ENCODE measurements at places on chromosomes 6 and 20. TPM values are rescaled to one million over a fixed set of nuclear protein-coding genes. Genes with fewer than 3 reads are reported as not detected.

- no peaks in the 10 kb centered on the region for H3K4me1 ChIP-seq
- no peaks in the 10 kb centered on the region for H3K27me3 ChIP-seq
- no peak for DNase-seq
- H3K36me3 ChIP-seq, result no peaks in the 10 kb centered on the region
- H3K27ac ChIP-seq, result no peak overlapping the region
These were observed 18.3 kb downstream of the KIF16B start for GRCh38 chr20:16554766-16555543.

DNA sequence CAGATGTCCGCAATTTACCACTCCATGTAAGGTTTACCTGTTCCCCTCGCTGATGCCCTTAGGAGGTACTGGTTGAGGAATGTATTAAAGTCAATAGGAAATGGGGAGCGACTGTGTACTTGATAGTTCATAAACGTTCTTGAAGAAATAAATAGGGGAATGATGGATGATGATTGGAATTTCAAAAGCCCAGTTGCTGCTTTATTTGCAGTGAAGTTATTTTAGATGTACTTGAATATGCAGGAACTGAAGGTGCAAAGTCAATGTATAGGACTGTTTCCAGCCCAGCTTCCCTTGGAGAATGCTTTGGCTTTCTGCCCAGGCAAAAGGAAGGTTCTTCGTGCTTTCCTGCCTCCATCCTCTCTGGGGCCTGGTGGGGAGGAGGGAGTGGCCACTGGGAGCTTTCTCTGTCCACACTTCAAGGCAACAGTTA lies 19.8 kb downstream of the ADGRF5 start:
- H3K36me3 ChIP-seq, result no peaks in the 10 kb centered on the region
- no peak overlapping the region for H3K27ac ChIP-seq
- DNase-seq, result no peak
- no peak overlapping the region for H3K4me3 ChIP-seq
- no peaks in the 10 kb centered on the region for H3K27me3 ChIP-seq

LY6G6C gene
- total RNA-seq, result not detected

- H3K4me1 ChIP-seq, result no peaks in the 10 kb centered on the region
- no peak overlapping the region for H3K27ac ChIP-seq
- no peaks in the 10 kb centered on the region for H3K36me3 ChIP-seq
- no peak for DNase-seq
- no peaks in the 10 kb centered on the region for H3K27me3 ChIP-seq
These were observed 59.1 kb upstream of the RIPOR2 start for GRCh38 chr6:24994812-24995211.

IL17A gene
- not detected for total RNA-seq

DNA sequence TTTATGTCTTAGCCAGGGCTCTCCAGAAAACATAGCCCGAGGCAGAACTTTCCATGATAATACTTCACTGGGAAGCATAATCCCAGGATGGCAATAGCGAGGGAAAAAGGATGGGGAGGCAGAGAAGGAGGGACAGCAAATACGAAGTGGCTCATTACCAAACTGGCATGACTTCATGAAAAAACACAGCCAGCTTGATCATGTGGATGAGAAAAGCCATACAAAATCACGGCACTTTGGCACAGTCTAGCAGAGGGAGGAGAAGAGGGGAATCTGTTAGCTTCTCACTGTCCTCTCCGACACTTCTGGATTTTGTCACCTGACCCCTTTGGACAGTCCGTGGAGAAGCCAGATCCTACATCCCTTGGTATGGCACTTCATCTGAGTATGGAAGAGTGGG lies 212.5 kb upstream of the GRIK2 start:
- H3K27ac ChIP-seq, result no peak overlapping the region
- H3K36me3 ChIP-seq, result no peaks in the 10 kb centered on the region
- no peak for DNase-seq
- no peaks in the 10 kb centered on the region for H3K4me1 ChIP-seq
- no peak overlapping the region for H3K4me3 ChIP-seq

GINS1 gene
- 0.52 TPM for total RNA-seq

TOMM6 gene
- total RNA-seq, result 68.6 TPM

DNA sequence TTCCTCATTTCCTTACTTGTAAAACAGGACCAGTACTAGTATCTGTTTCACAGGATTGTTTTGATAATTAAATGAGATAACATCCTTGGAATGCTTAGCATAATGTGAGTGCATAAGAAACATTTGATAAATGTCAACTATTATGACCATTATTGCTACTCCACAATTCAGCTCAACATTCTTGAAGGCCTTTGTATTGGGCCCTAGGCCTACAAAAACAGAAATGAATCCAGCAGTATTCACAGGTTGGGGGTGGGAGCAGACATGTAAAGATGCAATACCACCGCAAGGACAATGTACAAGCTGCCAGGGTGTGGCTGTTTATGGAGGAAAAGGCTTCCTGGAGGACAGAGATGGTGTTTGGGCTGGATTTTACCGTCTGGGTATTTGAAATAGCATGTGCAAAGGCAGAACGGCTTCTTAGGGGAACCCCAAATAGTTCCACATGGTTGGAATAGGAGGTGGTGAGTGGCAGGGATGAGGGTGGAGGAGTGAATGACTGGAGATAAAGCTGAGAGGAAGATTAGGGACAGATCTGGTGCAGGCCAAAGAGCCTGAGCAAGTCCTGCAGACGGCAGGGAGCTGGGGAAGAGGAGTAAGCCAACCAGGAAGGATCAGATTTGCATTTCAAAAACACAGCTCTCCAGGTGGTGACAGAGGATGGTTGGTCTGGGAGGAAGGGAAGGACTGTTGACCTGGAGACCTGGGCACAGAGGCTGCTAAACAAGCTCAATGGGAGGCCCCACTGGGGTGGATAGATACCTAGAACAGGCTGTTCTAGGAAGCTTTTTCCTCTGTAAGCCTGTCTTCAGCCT lies 57.0 kb upstream of the EPB41L1 start:
- no peak overlapping the region for H3K4me3 ChIP-seq
- peaks cover 32% of the 10 kb centered on the region for H3K4me1 ChIP-seq
- H3K27ac ChIP-seq, result peak overlapping the region; percentile 40
- H3K27me3 ChIP-seq, result no peaks in the 10 kb centered on the region
- DNase-seq, result no peak
